Vagina (tissue), 2 donors: ENCODE measurements at places on chromosomes 16 and 17.
A peak's percentile ranks its signal among the peaks of the same experiment; 100 is the strongest.

DNA sequence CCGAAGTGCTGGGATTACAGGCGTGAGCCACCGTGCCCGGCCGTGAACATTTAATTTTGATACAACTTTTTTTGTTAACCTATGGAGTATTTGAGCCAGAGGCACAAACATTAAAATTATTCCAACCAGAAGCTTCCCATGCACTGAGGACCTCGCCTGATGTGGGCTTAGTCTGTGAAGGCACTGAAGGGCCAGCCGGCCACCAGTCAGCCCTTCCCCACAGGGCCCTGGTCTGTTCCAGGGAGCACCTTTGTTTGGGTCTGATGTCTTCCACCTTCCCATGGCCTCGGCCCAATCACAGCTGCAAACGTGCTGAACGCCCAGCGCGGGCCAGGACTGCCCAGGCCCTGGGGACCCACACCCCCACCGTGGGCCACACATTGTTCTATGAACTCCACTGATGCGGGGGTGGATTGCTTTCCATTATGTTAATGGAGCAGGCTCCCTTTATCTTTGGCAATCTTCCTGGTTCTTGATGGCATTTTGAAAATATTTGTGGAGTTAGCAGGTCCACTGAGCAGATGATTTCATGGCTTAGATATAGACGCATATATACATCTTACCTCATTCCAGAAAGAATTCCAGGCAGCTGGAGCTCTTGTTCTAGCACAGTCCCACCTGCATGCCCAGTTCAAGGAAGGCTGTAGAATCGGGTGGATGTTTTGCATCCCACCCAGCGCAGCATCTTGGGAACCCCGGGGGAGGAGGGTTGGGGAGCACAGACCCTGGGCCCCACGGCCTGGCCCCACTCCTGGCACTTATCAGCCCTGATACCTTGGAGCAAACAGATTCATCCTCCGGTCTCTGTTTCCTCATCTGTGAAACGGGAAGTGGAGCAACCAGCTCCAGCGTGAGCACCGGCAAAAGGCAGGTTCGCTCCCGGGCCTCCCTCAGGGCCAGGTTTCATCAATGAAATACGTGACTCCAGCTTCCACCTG, 14.5 kb downstream of the SPIRE2 start:
- no peak overlapping the region for H3K4me3 ChIP-seq
- no peak for DNase-seq
- H3K27ac ChIP-seq = no peak overlapping the region
- peaks cover 2% of the 10 kb centered on the region for H3K4me1 ChIP-seq
- no peaks in the 10 kb centered on the region for H3K36me3 ChIP-seq

- peaks cover 40% of the 10 kb centered on the region for H3K4me1 ChIP-seq
- peak overlapping the region; percentile 72 for H3K27ac ChIP-seq
- peak overlapping the region; percentile 40 for H3K4me3 ChIP-seq
- H3K27me3 ChIP-seq = no peaks in the 10 kb centered on the region
- no peak for DNase-seq
Observed at GRCh38 chr17:74452841-74453661, 13.4 kb upstream of the CD300A start.

GRCh38 chr16:84471316-84471715, 33.1 kb downstream of the MEAK7 start:
- no peak overlapping the region for H3K27ac ChIP-seq
- no peaks in the 10 kb centered on the region for H3K36me3 ChIP-seq
- no peaks in the 10 kb centered on the region for H3K4me1 ChIP-seq
- no peak overlapping the region for H3K4me3 ChIP-seq

GRCh38 chr16:86886651-86887050, 308.3 kb downstream of the FOXL1 start:
- no peaks in the 10 kb centered on the region for H3K36me3 ChIP-seq
- H3K4me3 ChIP-seq = no peak overlapping the region
- H3K27ac ChIP-seq = no peak overlapping the region
- H3K27me3 ChIP-seq = no peaks in the 10 kb centered on the region
- no peak for DNase-seq

DNA sequence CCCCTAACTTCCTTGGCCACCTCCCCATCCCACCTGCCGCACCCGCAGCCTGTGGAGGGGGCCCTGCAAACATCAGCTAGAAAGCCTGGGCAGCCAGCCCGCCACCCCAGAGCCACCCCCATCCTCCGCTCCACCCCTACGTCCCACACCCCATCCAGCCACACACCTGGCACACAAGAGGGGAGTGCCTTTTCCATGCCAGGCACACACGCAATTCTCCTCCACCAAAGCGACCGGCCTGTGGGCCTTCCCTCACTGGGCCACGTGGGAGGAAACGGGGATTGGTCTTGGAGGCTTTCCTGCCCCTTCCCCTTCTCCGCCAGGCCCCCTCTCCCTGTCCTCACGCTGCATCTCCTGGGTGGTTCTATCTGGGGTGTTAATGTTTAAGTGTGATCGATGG, 48.7 kb upstream of the TNRC6C start:
- no peaks in the 10 kb centered on the region for H3K36me3 ChIP-seq
- H3K4me3 ChIP-seq = no peak overlapping the region
- H3K27ac ChIP-seq = no peak overlapping the region

DNA sequence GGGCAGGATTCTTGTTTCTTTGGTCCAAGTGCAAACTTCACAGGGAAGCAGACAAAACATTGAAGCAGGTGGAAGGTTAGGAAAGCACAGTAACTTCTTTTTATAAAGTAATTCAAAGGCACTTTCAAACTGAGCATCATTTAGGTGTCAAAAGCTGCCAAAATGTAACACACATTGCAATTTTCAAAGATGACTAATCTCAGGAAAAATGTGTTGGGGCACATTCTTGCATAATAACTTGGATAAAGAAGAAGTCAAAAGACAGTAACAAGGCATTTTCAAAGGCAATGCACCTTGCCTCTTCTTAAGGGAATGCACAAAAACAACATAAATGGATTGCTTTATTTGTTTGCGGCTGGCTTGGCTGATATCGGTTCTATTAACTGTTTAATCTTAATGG, 3.6 kb downstream of the KCNJ2 start:
- no peaks in the 10 kb centered on the region for H3K27me3 ChIP-seq
- H3K4me3 ChIP-seq = no peak overlapping the region
- H3K27ac ChIP-seq = no peak overlapping the region
- no peaks in the 10 kb centered on the region for H3K36me3 ChIP-seq
- peaks cover 8% of the 10 kb centered on the region for H3K4me1 ChIP-seq
